Activated CD4-positive, alpha-beta T cell treated with anti-CD3 and anti-CD28 coated beads, Interleukin-2, amount 50 U/mL, for 16 hours (primary cell): ENCODE measurements at places on chromosomes 6 and 20.
A peak's percentile ranks its signal among the peaks of the same experiment; 100 is the strongest.

- no peak for DNase-seq
Measured at GRCh38 chr6:108667993-108668392, 107.3 kb downstream of the FOXO3 start.

- no peak for DNase-seq
Measured at GRCh38 chr6:53672237-53672636, 6.7 kb upstream of the KLHL31 start.

GRCh38 chr6:87702589-87702945 is 534 bp upstream of the AKIRIN2 start:
- DNase-seq = no peak

- no peak for DNase-seq
Measured at GRCh38 chr6:169866140-169866534, 114.7 kb downstream of the ERMARD start.

DNA sequence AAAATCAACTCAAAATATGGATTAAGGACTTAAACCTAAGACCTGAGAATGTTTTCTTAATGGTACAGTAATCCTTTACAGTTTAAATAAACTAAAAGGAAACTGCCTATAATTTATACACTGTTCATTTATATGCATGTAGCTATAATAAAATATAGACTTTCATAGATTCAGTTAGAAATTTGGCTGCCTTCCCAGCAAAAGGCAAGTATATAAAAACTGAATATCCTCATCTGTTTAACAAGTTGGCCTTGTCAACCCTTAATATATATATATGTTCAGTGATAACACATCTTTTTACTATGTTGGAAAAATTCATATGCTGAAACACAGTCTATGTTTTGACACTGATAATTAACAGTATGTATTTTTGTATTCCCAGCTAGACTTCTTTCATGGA is 123.1 kb downstream of the GRIK2 start:
- no peak for DNase-seq

- no peak for DNase-seq
Measured at GRCh38 chr20:49507741-49508434, 25.4 kb upstream of the KCNB1 start.

DNA sequence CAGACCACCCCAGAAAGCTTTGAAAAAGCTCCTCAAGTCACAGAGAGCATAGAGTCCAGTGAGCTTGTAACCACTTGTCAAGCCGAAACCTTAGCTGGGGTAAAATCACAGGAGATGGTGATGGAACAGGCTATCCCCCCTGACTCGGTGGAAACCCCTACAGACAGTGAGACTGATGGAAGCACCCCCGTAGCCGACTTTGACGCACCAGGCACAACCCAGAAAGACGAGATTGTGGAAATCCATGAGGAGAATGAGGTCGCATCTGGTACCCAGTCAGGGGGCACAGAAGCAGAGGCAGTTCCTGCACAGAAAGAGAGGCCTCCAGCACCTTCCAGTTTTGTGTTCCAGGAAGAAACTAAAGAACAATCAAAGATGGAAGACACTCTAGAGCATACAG is 39.6 kb downstream of the ZBTB2 start:
- no peak for DNase-seq

- no peak for DNase-seq
Measured at GRCh38 chr6:165575158-165575549, 87.9 kb downstream of the PDE10A start.

DNA sequence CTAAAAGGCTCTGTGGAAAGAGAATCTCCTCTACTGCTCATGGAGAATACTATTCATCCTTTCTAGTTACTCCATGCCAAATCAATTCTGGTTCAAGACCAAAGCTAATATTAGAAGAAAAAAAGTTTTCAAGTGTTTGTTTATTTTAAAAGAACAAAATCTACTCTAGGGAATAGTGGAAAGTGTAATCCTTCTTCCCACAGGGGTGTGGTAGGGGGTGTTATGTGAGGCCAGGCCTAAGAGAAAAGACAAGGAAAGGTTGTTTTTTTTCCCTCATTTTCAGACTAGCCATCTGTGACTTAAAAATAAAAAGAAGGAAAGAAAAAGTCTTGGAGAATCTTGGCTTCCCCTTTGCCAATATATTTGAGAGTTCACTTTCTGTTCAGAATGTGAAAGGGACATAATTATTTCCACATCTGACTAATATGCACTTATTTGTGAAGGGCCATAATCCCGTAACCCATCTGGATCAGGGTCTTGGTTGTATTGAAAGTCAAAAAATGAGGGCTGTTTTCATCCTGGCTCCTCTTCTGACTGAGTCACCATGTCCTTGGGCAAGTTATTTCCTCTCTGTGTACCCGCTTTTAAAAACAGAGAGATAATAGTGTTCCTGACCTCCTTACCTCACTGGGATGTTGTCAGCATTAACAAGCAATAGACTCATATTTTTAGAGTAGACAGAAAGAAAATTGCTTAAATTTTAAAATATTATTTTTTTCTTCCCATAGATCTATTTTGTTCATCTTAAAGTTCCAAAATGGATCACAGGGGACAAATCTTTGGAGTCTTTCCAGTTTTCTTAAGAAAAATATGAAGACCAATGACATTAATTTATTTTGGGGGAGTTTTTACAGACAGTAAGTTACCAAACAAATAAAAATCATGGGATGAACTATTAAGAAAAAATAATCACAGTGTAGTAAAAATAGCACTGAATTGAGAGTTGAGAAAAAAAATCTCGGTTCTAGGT is 233.7 kb downstream of the IBTK start:
- no peak for DNase-seq

- no peak for DNase-seq
Measured at GRCh38 chr20:54111460-54111859, 41.1 kb upstream of the BCAS1 start.

- DNase-seq = no peak
Measured at GRCh38 chr6:20948556-20948955, 414.3 kb downstream of the CDKAL1 start.

- DNase-seq = no peak
Measured at GRCh38 chr6:149435919-149436586, 36.0 kb downstream of the SUMO4 start.

- DNase-seq = no peak
Measured at GRCh38 chr6:29924287-29924686, 18.0 kb upstream of the HLA-A start.

DNA sequence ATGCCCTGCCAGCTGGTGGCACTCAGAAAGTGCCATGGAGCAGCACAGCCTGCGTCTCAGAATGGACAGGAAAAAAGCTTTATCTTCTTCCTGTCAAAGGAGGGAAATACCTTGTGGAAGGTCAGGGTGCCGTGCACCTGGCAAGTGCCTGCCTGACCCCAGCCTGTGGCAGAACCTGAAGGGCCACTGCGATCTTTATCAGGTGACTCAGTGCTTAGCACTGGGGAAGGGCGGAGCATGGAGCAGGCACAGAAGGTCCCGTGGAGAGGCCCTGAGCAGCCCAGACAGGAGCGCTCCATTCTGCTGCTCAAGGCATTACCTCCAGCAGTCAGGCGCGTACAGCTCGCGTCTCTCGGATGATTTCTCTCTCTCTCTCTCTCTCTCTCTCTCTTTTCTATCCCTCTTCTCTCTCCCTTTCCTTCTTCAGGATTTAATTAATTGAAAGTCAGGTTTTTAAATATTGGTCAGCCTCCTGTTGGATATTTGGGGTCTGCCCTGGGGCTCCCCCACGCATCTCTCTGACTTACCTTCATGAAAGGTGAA is 31.7 kb downstream of the FOXC1 start:
- DNase-seq = no peak

DNA sequence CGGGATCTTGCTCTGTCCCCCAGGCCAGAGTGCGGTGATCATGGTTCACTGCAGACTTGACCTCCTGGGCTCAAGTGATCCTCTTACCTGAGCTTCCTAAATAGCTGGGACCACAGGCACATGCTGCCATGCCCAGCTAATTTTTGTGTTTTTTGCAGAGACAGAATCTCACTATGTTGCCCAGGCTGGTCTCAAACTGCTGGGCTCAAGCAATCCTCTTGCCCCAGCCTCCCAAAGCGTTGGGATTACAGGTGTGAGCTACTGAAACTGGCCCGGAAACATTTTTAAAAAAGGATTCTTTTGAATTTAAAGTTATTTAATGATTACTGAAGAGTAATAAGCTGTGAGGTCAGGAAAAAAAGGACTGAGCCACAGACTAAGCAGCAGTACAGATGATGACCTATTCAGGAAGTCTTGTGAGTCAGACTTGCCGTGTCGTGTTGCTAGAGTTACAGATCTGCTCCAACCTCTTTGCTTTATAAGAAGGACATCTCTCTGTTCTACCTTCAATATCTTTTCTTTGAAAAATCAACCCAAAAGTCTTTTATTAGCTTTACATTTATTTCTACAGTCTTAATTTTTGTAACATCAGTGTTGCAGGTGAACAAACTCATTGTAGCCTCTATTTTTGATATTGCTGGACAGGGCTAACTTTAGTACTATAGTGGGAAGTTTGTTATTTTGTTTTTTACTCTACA is 108.7 kb downstream of the NCOA3 start:
- DNase-seq = peak; percentile 85

GRCh38 chr6:117491916-117492315 is 9.4 kb downstream of the DCBLD1 start:
- no peak for DNase-seq

DNA sequence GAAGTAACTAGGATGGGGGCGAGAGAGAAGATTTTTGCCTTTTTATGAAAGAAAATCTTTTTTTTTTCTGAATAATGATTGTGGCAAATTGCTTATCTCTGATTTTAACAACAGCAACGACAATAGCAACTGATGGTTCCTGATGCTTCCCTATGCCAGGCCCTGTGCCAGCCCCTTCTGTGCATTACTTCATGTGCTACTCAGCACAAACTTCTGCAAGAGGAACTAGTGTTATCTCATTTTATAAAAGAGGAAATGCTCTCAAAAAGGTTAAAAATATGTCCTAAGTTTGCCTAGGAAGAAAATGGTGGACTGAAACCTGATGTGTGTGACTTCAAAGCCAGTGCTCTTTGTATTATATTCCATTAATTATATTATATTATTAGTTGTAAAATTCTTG is 74.0 kb upstream of the RALGAPA2 start:
- no peak for DNase-seq

- DNase-seq = no peak
Measured at GRCh38 chr6:134000443-134000842, 47.4 kb downstream of the TBPL1 start.

GRCh38 chr6:67952948-67953347 is 682.1 kb upstream of the ADGRB3 start:
- no peak for DNase-seq

GRCh38 chr20:62816031-62816883 is 593 bp upstream of the COL9A3 start:
- no peak for DNase-seq

DNA sequence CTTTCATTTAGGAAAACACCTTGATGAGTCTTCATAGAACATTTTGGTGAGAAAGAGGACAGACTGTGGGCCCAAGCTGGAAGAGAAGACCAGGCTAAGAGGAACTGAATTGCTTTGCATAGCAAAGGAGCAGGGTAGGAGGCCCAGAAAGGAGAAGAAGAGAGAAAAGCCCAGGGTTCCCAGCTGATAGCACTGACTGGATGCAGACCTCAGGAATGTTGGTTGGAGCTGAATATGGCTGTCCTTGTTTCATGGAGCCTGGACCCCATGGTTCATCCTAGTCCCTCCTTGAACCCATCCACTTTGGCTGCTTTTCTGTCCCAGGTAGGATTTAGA is 18.0 kb upstream of the ZFAND3 start:
- no peak for DNase-seq

- DNase-seq = peak; percentile 86
Measured at GRCh38 chr6:42368181-42368580, 83.5 kb downstream of the TRERF1 start.

- DNase-seq = no peak
Measured at GRCh38 chr20:18802012-18802634, 11.5 kb upstream of the SCP2D1 start.

GRCh38 chr20:1215386-1216170 is 10.3 kb upstream of the RAD21L1 start:
- peak; percentile 54 for DNase-seq

DNA sequence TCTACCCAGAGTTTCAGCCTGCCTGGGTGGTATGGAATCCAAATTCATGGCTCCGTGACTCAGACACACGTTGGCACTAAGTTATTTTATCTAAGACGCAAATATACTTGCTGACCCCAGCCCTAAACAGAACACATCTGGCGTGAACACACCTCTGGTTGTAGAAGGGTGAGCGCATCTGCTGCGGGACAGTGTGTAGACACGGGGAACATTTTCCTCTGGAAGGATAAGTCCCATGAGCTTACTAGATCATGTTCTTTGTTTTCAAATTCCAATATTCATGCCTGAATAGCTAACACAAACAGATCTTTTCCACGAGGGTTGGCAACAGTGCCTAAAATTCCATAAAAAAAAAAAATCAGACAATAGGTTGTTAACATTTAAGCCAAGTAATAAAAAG is 87.8 kb downstream of the TMEM170B start:
- DNase-seq = no peak

- DNase-seq = no peak
Measured at GRCh38 chr6:132482581-132482980, 30.3 kb downstream of the STX7 start.

DNA sequence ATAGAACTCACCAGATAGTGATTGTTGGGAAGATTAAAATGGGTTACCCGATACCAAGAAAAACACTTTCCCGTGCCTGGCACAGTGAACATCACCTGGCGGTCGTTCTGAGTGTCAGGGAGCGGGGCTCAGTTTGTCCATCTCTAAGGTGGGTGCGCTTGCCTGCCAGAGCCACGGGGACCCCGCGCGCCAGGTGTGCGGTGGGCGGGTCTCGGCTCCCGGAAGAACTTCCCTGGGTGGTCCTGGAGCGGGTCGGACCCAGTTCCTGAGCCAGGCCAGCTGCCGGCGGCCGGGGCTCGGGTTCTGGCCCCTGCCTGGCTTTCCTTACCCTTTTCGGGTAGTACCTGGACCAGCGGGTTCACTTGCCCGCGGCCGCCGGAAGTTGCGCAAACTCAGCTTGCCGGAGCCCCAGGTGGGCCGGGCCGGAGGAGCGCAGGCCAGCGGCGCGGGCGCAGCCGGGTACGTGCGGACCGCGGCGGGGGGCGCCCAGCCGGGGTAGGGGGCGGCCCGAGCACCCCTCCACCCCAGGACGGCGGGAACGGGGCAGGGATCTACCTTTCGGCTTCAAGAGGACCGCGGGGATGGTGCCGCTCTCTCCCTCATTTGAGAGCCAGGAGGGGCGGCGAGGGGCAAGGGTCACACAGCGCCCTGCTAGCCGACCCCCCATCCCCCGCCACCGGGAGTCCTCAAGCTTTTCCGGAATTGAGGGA is 7.5 kb downstream of the FAM110A start:
- no peak for DNase-seq

- peak; percentile 25 for DNase-seq
Measured at GRCh38 chr6:79946272-79947190, 822 bp downstream of the ELOVL4 start.

DNA sequence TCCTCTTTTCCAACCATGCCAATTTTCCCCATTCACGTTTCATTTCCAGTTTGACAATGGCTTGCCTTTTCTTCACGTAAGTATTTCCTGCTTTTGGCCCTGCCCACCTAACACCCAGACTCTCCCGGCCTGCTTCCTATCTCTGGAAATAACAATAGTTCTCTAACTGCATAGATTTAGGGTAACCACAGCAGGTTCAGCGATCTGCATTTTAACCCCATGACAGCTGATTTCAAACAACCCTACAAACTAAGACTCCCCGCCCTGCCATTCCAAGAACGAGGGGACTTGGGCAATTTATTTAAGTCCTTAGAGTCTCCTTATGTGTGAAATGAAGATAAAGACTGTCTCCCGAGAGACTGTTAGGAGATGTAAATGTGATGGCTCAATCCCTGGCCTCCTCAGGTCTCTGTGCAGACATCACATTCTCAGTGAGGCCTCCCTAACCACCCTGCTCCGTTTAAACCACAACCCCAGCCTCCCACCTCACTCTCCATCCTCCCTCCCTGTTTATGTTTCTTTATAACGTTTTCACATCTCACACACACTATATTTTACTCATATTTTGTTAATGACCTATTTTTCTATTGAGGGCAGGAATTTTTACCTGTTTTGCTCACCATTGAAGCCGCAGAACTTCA is 134.8 kb downstream of the GJA10 start:
- DNase-seq = no peak
